GM12891 (cell line): ENCODE measurements at places on chromosomes 6 and 20.

- no peak for DNase-seq
Observed at GRCh38 chr6:166389119-166389518, 6.4 kb upstream of the MPC1 start.

GRCh38 chr6:2485116-2485515, 239.7 kb upstream of the GMDS start:
- DNase-seq: no peak

DNA sequence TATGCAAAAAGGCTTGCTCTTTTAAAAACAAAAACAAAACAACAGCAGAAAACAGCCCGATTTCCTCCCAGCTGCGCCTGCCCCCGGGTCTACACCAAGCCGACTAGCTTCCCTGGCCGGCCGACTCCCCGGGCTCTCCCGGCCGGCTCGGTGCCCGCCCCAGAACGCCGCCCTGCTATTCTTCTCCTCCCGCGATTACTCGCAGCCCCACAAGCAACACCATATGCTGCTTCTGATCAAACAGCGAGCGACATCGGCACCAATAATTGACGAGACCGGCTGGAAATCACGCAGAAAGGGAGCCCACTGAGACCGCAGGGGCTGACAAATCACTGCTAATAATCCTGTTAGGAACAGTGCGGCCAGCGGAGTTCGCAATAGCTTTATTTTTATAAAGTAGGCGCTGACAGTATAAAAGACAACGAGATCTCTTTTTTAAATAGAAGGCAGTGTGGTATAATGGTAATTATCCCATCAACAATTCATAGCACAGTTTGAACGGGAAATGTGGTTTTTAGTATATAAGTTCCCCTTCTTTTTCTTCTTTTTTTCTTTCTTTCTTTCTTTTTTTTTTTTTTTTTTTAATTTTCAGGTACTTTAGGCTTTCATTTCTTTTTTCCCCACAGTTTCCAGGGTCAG, 3.3 kb downstream of the SIM1 start:
- DNase-seq: no peak

- DNase-seq: no peak
Observed at GRCh38 chr6:66499851-66500250, 792.8 kb upstream of the EYS start.

GRCh38 chr6:56819604-56820003, 135.3 kb upstream of the BEND6 start:
- DNase-seq: no peak
